ENCODE measurements at places on chromosomes 4 and X.
A peak's percentile ranks its signal among the peaks of the same experiment; 100 is the strongest.

GRCh38 chr4:15781427-15782095 is 3.4 kb downstream of the CD38 start:
- DNase-seq, result peak; percentile 22

GRCh38 chr4:86993909-86994681 is 59.3 kb downstream of the AFF1 start:
- no peak for DNase-seq

GRCh38 chr4:8007581-8007980 is 67.9 kb upstream of the AFAP1 start:
- no peak for DNase-seq

GRCh38 chrX:110322603-110323002 is 4.7 kb upstream of the AMMECR1 start:
- DNase-seq, result no peak

DNA sequence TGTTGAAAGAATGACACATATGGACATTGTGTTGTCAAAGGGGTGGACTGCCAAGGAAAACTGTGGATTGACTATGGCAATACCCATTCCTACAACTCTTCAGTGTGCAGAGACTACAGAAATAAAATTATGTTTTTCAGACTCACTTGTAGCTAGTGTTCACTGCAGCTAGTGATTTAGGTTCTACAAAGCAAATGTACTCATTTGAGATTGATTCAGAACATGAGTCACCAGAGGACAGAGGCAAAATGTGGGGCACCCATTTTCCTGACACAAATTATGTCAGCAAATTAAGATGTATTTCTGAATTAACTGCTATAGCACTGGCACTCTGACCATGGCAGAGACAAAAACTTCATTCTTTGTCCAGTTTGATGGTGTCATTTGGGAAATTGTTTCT is 40.7 kb downstream of the SPCS3 start:
- DNase-seq, result no peak

DNA sequence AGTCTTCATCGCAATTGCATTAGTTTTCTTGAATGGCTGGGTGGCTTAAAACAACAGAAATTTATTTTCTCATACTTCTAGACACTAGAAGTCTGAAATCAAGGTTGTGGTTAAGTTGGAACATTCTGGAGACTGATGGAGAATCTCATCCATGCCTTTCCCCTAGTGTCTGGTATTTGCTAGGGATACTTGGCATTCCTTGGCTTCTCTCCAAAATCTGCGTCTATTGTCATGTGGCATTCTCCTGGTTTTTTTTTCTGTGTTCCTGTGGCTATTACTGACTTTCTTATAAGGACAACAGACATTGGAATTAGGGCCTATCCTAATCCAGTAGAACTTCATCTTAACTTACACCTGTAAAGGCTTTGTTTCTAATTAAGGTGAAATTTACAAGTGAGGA is 272.8 kb upstream of the EPHA5 start:
- DNase-seq, result no peak

DNA sequence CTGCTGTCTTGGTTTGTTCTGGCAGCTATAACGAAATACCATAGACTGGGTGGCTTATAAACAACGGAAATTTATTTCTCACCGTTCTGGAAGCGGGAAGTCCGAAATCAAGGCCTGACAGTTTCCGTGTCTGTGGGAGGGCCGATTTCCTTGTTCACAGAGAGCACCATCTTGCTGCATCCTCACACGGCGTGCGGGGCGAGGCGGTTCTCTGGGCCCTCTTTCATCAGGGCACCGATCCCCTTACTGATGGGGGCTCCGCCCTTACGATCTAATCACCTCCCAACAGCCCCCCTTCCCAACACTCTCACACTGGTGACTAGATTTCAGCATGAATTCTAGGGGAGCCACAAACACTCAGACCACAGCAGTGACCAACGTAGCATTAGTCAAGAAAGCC is 578.3 kb upstream of the FAT1 start:
- DNase-seq, result no peak

- peak; percentile 90 for DNase-seq
Measured at GRCh38 chr4:177309522-177310371, at the start of gene NEIL3. TSS of gene NEIL3 (plus strand) at chr4:177309874. CDS start at chr4:177309954, 80 bp downstream.

GRCh38 chrX:50106051-50106675 is 94.6 kb downstream of the AKAP4 start:
- no peak for DNase-seq

DNA sequence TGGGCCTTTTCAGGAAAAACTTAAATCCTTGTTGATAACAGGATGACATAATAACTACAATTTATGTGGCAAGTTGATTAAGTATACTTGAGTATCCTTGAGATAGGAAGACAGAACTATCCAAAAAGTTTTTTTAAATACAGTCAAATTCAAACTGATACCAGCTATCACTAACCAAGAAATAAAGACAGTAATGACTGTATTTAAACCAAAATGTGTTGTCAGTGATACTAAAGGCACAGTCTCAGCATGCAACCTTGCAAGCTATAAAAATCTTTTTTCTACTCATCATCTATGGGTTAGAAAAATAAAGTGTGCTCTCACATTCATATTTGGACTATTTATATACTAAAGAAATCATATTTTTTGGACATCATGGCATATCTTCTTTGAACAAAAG is 64.7 kb downstream of the PAPSS1 start:
- no peak for DNase-seq

All from B cell (primary cell).